ENCODE measurements at places on chromosomes 7 and 10.

DNA sequence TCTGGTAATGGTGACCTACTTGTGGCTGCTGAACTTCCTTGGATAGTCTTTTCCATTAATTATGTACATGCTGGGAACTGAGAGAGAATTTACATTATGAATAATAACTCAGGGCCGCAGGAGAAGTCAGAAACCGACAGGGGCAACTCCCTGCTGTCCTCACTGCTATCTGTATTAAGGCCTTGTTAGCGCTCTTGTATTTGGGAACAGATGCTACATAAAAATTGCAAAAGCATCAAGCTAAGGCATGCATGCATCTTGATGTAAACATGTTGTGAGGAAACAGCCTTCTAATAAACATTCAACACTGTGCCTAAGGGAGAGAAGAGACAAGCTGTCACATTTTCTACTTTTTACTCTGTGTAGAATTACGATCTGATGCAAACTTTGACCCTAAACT is 158.4 kb downstream of the PARD3 start:
- DNase-seq, result no peak
- no peaks in the 10 kb centered on the region for H3K27me3 ChIP-seq
- no peak overlapping the region for H3K4me3 ChIP-seq
- H3K36me3 ChIP-seq, result no peaks in the 10 kb centered on the region

DNA sequence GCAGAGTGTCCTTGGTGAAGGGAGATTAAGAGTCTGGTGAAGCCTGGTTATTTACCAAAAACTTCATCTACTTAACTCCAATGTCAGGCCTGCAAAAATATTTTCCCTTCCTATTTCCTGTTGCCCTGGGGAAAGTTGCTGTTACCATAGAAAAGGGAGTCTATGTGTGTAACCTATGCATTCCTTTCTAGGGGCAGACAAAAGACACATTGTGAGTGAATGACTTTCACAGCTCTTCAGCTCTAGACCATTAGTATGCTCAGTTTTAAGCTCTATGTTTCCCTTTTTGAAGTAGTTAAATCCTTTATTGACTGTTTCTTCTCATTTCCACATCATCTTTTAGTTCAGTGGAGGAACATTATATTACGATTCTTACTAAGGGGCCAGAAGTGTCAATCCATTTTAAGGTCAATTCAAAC is 45.6 kb upstream of the SGCE start:
- peak; percentile 52 for DNase-seq
- H3K4me1 ChIP-seq, result peaks cover 1% of the 10 kb centered on the region
- no peak overlapping the region for H3K4me3 ChIP-seq
- no peaks in the 10 kb centered on the region for H3K36me3 ChIP-seq
- H3K27ac ChIP-seq, result no peak overlapping the region

DNA sequence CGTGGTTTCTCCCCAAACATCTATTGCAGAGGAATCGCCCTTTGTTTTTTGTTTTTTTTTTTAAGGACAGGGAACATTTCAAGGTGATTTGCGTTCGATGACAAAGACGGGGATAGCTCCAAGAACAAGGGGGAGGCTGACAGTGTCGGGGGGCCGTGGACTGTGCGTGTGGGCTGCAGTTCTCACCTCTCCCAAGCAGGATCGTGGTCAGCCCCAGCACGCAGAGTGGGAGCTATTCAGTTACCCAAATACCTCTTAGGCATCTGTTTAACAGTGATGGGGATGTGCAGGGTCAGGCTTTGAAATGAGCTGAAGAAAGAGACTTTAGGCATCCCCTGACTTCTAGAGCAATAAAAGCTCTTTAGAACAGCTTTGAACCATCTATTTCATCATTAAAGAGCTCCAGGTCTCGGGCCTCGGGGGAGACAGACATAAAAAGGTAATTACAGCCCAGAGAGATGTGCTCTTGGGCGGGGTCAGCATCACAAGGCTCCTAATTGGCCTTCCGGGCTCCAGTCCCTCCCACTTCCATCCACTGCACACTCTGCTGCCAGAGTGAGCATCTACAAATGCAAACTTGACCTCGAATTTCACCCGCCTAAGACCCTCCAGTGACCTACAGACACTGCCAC is 97.3 kb downstream of the MYL10 start:
- peaks cover 14% of the 10 kb centered on the region for H3K4me1 ChIP-seq
- no peak for DNase-seq
- H3K27ac ChIP-seq, result no peak overlapping the region
- H3K36me3 ChIP-seq, result no peaks in the 10 kb centered on the region
- H3K27me3 ChIP-seq, result peaks cover 4% of the 10 kb centered on the region
- no peak overlapping the region for H3K4me3 ChIP-seq

DNA sequence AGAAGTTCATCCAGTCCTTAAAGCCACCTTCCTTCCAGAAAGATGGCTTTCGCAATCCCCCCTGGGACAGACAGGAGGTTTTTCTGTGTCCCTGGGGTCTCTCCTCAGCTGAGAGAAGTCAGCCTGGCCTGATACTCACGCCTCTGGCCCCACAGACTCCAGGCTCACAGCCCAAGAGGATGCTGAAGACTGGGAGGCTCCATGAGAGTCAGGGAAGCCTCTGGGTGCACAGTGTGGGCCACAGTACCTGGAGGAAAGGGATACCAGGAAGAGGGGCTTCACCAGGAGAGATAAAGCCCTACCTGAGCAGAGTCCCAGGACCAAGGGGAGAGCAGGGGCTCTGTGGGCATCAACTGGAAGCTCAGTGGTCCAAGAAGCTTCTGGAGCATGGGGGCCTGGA is 324.4 kb downstream of the GRID1 start:
- H3K36me3 ChIP-seq, result no peaks in the 10 kb centered on the region
- no peak overlapping the region for H3K27ac ChIP-seq
- DNase-seq, result no peak
- H3K4me1 ChIP-seq, result no peaks in the 10 kb centered on the region
- H3K4me3 ChIP-seq, result no peak overlapping the region

GRCh38 chr7:127250312-127251035 is 2.3 kb downstream of the GRM8 start:
- H3K36me3 ChIP-seq, result no peaks in the 10 kb centered on the region
- no peak for DNase-seq
- H3K4me1 ChIP-seq, result peaks cover 6% of the 10 kb centered on the region
- no peak overlapping the region for H3K27ac ChIP-seq
- H3K4me3 ChIP-seq, result no peak overlapping the region
- peaks cover 42% of the 10 kb centered on the region for H3K27me3 ChIP-seq

DNA sequence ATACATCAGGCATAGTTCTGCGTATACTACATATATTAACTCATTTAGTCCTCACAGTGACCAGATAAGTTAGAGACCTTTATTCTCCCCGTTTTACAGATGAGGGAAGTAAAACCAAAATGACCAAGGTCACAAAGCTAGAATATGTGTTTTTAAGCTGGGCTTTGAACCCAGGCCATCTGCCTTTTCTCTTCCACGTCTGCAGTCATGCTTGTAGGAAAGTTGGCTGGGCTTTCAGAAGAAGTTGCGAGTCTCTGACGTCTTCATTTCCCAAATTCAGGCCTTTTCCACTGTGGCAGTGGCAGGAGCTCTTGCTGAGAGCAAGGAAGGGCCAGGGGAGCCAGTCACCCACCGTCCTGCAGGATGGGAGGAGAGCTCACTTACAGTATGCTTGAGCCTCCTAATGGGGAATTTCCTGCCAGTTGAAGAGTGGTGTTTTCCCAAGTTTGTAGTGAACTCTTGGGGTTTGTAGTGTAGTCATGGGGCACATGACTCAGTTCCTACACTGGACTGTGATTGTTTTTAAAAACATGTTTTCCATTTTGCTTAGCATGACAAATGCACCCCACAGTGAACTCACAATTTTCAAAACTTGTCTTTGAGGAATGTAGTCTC is 34.2 kb downstream of the CYP17A1 start:
- H3K27ac ChIP-seq, result peak overlapping the region; percentile 62
- H3K4me3 ChIP-seq, result no peak overlapping the region
- peaks cover 12% of the 10 kb centered on the region for H3K4me1 ChIP-seq
- peaks cover 33% of the 10 kb centered on the region for H3K36me3 ChIP-seq
- no peaks in the 10 kb centered on the region for H3K27me3 ChIP-seq
- peak; percentile 99 for DNase-seq

GRCh38 chr7:47367369-47367768 is 214.5 kb downstream of the TNS3 start:
- peaks cover 44% of the 10 kb centered on the region for H3K36me3 ChIP-seq
- H3K27ac ChIP-seq, result no peak overlapping the region
- no peak for DNase-seq
- no peak overlapping the region for H3K4me3 ChIP-seq
- H3K27me3 ChIP-seq, result no peaks in the 10 kb centered on the region

DNA sequence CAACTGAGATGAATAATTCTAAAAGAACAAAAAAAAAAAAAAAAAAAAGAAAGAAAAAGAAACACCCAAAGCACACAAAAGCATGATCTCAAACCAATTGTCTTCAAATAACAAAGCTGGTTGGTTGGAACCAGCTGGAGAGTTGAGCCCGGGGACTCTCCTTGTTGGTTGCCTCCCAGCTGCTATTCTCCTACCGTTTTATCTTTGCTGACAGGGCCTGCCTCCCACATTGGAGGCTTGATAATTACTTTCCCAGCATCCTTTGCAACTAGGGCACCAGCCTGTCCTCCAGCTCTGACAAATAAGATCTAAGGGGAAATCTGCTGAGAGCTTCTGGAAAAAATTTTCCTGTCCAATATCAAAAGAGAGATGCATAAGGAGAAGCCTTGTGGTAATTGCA is 6.8 kb downstream of the PON1 start:
- H3K4me3 ChIP-seq, result no peak overlapping the region
- DNase-seq, result no peak
- H3K4me1 ChIP-seq, result no peaks in the 10 kb centered on the region
- no peaks in the 10 kb centered on the region for H3K27me3 ChIP-seq

- no peaks in the 10 kb centered on the region for H3K27me3 ChIP-seq
- no peak for DNase-seq
- H3K4me1 ChIP-seq, result peaks cover 4% of the 10 kb centered on the region
Measured at GRCh38 chr7:135388616-135389015, 121.3 kb downstream of the CNOT4 start.

DNA sequence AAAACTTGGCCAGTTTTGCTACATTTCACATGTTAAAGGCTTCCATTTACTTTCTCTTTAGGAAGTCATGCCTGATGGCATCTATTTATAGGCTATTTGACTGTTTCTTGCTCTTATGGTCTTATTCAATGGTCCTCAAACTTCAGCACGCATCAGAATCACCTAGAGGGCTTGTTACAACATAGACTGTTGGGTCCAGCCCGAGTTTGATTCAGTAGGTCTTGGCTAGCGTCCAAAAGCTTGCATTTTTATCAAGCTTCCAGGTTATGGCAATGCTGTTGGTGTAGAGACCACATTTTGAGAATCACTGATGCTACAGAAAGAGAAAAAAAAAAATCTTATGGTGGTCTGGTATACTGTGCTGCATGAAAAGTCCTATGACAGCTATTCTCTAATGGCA is 51.9 kb downstream of the MTPN start:
- H3K36me3 ChIP-seq, result no peaks in the 10 kb centered on the region
- no peak overlapping the region for H3K27ac ChIP-seq
- H3K4me3 ChIP-seq, result no peak overlapping the region
- DNase-seq, result peak; percentile 16
- H3K27me3 ChIP-seq, result no peaks in the 10 kb centered on the region
- H3K4me1 ChIP-seq, result peaks cover 6% of the 10 kb centered on the region

GRCh38 chr7:48307041-48307714 is 135.9 kb downstream of the ABCA13 start:
- no peaks in the 10 kb centered on the region for H3K4me1 ChIP-seq
- no peaks in the 10 kb centered on the region for H3K27me3 ChIP-seq
- no peaks in the 10 kb centered on the region for H3K36me3 ChIP-seq
- no peak overlapping the region for H3K4me3 ChIP-seq
- H3K27ac ChIP-seq, result no peak overlapping the region

DNA sequence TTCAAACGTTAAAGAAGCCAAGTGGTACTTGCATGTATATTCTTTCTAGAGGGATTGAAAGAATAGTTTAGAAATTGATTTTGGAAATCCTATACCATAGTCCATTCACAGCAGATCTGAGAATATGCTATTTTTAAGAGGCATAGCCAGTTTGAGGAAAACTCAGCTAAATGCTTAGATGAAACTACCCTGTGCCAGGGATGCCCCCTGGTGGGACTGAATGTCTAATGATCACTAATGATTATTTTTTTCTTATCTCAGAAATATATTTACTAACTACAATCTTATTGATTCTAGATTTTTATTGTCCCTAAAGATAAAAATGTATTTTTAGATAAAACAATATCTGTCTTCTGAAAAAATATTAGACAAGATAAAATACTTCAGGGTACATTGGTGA is 844.9 kb upstream of the PHF14 start:
- no peak for DNase-seq
- H3K36me3 ChIP-seq, result no peaks in the 10 kb centered on the region
- H3K4me3 ChIP-seq, result no peak overlapping the region

DNA sequence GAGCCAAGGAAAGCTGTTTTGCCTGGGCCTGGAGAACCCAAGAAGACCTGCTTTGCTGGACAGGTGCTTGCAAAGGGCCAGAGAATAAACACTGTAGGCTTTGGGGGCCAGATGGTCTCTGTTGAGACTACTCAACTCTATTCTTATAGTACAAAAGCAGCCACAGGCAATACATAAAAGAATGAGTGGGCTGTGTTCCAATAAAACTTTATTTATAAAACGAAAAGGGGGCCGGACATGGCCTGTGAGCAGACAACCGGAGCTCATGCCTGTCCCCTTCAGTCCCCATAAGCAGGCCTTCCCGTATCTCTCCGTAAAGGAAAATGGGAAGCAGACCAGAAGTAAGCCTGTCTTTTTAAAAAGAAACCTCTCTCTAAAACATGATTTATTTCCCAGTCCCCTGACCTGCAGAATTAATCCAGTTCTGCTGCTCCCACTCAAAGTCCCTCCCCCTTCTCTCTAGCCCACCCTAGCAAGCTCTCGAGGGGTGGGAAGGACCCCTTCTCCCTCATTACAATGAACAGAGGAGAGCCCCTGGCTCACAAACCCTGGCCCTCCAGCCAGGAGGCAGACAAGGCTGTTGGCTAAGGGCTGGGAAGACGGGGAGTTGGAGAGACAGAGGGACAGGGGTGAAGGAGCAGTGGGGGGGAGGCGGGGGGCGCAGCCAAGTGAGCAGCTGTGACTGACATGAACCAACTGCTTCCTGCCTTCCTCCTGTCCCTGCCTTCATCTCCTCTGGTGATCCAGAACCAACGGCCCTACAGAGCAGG is 177.8 kb downstream of the NEURL1 start:
- peaks cover 9% of the 10 kb centered on the region for H3K36me3 ChIP-seq
- H3K27me3 ChIP-seq, result no peaks in the 10 kb centered on the region
- peaks cover 28% of the 10 kb centered on the region for H3K4me1 ChIP-seq
- H3K4me3 ChIP-seq, result no peak overlapping the region
- H3K27ac ChIP-seq, result no peak overlapping the region
- DNase-seq, result no peak

DNA sequence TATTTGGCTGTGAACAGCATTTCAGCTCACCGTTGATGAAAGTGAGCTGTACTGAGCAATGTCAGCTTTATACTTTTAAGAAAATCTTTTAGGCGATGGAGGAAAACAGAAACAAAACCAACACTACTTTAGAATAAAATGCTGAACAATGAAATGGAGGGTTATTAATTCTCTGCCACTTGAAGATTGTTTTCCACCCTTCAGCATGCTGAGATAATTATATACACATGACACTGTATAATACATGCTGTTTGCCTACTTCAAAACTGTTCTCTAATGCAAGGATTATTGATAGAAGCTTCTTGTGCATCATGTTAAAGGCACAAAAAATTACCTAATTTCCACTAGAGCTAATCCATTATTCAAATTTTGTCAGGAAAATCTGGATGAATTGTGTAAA is 66.8 kb downstream of the CACNA2D1 start:
- no peak for DNase-seq
- no peaks in the 10 kb centered on the region for H3K4me1 ChIP-seq
- no peaks in the 10 kb centered on the region for H3K36me3 ChIP-seq

GRCh38 chr7:130995252-130996081 is 261.5 kb upstream of the KLF14 start:
- H3K27me3 ChIP-seq, result no peaks in the 10 kb centered on the region
- peaks cover 15% of the 10 kb centered on the region for H3K4me1 ChIP-seq
- no peak for DNase-seq
- no peak overlapping the region for H3K4me3 ChIP-seq
- H3K27ac ChIP-seq, result no peak overlapping the region
